Aortic smooth muscle cell (primary cell): ENCODE measurements at places on chromosomes 6 and 20. TPM values are rescaled to one million over a fixed set of nuclear protein-coding genes. Genes with fewer than 3 reads are reported as not detected.

The ERVFRD-1 gene
- total RNA-seq, result not detected in 2 replicates

The CDH26 gene
- total RNA-seq, result 0.12 and 0.26 TPM in 2 replicates

The GRM1 gene
- total RNA-seq, result 0.06 and 0.13 TPM in 2 replicates

The C6orf132 gene
- total RNA-seq, result 0.13 and 0.31 TPM in 2 replicates

The MAP3K7 gene
- 26.7 and 31.7 TPM in 2 replicates for total RNA-seq

The KCNQ5 gene
- total RNA-seq, result 6.7 and 7.5 TPM in 2 replicates

The PGC gene
- total RNA-seq, result not detected in 2 replicates

The DSP gene
- 0.25 and 0.53 TPM in 2 replicates for total RNA-seq

The CDK5RAP1 gene
- total RNA-seq, result 14.1 and 17.6 TPM in 2 replicates
